ENCODE measurements at places on chromosomes 1 and 21.

DNA sequence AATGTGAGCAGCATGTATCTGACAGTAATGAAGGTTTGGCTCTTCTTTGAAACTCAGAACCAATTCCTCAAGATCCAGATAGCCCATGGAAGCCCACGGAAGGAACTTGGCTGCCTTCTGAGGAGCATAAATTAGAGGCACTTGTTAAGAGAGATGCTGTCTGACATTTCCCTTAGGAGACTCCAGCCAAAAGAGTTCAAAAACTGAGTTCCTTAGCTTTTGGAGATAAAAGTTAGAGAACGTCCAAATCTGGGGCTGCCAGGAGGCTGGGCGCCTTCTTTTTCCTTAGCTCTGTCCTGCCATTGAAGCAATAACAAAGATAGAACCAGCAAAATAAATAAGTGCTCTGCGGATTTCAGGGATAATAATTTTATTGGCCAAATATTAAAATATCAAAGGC, 439.6 kb upstream of the USP24 start:
- DNase-seq: no peak

- DNase-seq: no peak
Measured at GRCh38 chr1:234940841-234941240, 187.8 kb downstream of the TOMM20 start.

GRCh38 chr1:193538680-193539079, 352.3 kb upstream of the B3GALT2 start:
- no peak for DNase-seq

DNA sequence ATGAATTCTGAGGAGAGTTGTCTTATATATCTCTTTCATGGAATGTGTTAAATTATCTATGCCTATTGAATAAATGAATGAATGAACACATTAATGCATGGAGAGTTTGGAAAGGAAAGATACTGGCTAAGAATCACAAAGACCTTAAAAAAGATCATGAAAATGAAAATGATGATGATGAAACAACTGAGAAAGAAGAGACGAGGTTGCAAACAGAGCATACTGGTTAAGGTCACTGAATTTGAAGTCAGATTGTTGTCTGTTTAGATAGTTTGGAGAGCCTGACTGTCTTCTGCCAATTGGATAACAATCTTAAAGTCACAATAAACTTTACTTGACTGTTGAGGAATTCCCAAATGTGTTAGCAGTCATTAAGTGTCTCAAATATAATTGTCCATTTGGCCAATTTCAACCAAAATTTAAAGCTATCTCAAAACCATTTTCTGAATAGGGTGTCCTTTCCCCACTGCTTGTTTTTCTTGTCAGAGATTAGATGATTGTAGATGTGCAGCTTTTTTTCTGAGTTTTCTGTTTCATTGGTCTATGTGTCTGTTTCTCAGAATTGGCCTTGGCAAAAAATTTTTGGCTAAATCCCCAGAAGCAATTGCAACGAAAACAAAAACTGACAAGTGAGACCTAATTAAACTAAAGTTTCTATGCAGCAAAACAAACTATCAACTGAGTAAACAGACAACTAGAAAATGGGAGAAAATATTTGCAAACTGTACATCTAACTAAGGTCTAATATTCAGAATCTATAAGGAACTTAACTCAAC, 132.2 kb downstream of the PTGER3 start:
- DNase-seq: no peak

DNA sequence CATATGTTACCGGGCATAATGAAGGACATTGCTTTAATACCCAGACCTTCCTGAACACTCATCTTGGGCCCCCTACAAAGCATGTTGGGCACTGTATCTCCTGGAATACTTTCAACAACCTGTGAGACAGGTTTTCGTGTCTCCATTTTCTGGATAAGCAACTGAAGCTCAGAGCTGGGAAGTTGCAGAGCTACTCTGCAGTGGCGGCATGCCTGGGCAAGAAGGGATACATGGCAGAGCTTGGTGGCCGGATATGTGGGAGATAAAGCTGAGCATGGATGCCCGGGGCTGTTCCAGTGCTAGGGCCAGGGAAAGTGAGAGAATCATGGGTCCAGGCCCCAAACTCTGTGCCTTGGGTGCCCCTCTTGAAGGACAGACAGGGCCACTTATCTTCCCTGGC, 71.6 kb upstream of the KCND3 start:
- DNase-seq: no peak

- DNase-seq: no peak
Measured at GRCh38 chr1:85846706-85847105, 138.5 kb upstream of the ZNHIT6 start.

DNA sequence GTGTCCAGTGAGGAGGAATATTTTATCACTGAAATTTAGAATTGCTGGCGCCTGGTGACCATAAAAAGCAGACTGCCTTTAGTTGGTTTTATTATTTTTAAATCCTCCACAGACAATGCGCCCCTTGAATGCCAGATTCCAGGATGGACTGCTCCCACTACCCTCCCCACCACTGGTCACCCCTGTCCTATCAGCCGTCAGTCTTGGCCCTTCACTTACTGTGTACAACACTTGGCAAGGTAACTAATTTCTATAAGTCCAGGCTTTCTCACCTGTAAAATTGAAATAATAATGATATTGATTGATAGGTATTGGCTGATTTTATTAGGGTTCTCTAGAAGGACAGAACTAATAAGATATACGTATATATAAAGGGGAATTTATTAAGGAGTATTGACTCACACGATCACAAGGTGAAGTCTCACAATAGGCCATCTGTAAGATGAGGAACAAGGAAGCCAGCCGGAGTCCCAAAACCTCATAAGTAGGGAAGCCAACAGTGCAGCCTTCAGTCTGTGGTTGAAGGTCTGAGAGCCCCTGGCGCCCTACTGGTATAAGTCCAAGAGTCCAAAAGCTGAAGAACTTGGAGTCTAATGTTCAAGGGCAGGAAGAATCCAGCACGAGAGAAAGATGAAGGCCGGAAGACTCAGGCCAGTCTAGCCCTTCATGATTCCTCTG, 17.8 kb downstream of the RHEX start:
- no peak for DNase-seq

DNA sequence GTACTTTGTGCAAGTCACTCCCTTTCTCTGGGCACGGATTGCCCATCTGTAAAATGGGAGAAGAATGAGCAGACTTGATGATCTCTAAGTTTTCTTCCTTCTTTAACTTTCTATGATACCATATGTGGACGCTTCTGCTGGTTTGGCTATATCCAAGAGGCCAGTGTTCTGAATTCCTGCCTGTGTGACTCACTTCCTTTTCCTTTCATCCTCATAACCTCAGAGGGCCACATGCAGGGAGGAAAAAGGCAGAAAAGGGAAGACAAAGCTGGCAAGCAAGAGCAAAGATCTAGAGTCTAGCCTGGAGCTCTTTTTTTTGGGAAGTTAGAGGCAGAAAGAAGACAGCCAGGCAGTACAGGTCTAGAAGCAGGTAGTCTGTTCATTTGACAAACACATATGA, 151.2 kb downstream of the OMA1 start:
- DNase-seq: no peak

All from effector memory CD8-positive, alpha-beta T cell (primary cell).